NCI-H187 treated with DMSO at 0.1 percent for 48 hours (cell line): ENCODE measurements at places on chromosomes 7 and 10.
A peak's percentile ranks its signal among the peaks of the same experiment; 100 is the strongest.

DNA sequence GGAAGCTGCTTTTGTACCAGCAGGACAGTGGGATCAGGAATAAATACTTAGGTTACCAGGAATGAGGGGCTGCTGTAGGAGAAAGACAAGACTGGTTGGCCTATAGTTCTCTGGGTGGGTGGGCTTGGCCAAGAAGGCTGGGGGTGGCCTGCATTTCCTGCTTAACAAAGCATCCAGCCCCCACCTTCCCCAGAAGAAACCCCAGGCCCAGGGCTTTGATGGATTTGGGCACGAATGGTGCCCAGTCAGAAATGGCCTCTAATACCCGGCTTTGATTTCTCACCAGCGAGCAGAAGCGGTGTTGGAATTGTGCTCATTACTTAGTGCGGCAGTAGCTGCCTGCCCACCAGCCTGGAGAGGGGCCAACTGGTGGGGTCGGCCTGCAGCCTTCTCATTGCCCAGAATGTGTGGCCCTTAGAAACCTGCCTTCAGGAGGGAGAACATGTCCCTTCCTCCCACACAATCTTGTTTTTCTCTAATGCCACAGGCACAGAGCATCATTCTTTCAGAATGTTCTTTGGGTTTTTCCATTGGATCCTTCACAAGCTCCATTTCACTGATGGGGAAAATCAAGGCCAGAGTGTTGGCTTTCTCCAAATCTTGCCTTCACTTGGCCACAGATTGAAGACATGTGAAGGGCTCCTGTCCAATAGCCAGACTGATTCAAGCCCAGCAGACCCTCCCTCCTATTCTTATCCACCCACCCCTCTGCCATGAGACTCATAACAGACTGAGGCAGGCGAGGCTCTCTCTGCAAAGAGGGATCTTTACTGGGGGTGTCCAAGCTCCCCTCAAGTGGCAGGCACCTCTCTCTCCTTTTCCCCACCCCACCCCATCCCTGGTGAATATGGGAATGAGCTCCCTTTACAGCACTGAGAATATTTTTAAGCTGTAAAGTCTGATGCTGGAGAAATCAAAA is 2.5 kb downstream of the UNC5B start:
- DNase-seq = no peak

DNA sequence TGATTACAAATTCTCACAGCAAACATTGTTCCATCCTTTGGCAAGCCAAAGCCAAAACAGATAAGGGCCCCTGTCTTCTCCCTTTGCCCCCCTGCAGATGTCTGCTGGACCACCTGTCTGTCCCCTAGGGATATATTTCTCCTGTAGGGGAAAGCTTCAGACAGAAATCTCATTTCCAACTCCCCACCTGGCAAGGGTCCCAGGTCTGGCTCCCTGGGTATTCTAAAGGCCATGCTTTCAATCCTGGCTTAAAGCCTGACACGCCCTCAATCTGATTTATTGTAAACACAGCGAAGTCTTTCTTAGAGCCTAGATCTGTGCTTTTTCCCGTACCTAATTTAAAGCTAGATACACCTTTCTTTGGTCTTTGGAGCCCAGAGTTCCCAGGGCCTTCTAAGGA is 66.1 kb downstream of the KCNMA1 start:
- no peak for DNase-seq

- no peak for DNase-seq
These were observed 31.6 kb upstream of the ETV1 start for GRCh38 chr7:14021069-14021468.

GRCh38 chr7:151137076-151137675 is 30.3 kb downstream of the GBX1 start:
- no peak for DNase-seq

GRCh38 chr10:62442006-62442405 is 67.8 kb downstream of the ZNF365 start:
- no peak for DNase-seq

- no peak for DNase-seq
These were observed 2.9 kb downstream of the ECHS1 start for GRCh38 chr10:133370030-133370786.

- DNase-seq = no peak
These were observed 11.0 kb downstream of the GLCCI1 start for GRCh38 chr7:7979558-7979957.

DNA sequence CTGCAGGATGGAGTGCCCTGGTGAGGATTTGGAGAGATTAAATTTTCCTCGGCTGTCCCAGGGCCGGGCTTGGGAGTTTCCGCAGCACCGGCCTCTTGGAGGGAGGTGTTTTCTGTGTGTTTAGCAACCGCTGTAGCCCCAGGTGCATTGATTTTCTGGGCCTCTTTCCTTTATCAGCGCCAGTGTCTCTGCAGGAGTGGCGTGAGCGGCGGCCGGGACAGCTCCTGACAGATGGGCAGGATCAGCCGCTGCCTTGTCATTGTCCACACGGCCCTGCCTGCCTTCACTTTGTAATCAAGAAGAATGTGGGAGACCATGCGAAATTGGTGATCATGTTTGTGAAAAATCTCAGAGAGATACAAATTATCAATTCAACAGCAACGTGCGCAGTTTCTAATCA is 32.4 kb downstream of the NKX6-2 start:
- DNase-seq = no peak

DNA sequence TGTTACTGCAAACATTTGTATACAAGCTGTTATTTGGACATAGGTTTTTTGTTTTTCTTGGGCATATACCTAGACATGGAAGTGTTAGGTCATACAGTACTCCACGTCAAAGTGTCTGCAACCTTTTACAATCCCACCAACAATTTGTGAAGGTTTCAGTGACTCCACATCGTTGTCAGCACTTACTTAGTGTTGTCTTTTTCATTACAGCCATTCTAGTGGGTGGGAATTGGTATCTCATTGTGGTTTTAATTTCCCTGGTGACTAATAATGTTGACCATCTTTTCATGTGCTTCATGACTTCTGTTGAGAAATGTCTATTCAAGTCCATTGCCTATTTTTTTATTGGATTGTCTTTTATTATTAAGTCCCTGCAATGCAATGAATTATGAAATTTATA is 95.0 kb downstream of the UBE3C start:
- no peak for DNase-seq

DNA sequence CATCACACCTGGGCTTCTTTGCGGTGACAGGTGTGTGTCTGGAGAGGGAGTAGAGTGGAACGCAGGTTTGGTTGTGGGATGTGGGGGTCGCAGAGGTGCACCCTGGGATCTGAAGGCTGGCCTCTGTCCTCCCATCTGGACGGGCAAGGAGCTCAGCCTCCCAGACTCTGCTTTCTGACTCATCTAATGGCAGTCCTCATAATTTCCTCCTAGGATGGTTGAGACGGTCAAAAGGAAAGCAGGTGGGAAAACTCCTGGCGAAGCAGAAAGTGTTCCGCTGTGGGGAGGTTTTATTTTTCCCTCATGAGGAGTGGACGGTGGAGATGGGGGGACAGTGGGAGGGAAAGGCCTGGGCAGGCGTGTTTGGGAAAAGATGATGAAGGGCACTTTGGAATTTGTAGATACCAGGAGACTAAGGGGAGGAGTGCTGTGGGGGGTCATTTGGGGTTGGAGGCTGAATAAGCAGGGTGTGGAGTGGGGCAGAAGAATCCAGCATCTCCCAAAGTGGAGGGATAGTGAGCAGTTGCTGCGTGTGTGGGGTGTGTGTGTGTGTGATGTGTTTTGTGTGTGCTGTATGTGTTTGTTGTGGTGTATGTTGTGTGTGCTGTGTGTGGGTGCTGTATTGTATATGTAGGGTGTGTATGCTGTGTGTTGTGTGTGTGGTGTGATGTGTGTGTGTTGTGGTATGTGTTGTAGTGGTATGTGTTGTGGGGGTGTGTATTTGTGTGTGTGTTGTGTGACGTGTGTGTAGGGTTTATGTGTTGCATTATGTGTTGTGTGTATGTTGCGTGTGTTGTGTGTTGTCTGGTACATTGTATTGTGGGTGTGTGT is 97.2 kb upstream of the PODXL start:
- no peak for DNase-seq

- DNase-seq = no peak
These were observed 305.4 kb downstream of the CSTF2T start for GRCh38 chr10:51394039-51394438.

DNA sequence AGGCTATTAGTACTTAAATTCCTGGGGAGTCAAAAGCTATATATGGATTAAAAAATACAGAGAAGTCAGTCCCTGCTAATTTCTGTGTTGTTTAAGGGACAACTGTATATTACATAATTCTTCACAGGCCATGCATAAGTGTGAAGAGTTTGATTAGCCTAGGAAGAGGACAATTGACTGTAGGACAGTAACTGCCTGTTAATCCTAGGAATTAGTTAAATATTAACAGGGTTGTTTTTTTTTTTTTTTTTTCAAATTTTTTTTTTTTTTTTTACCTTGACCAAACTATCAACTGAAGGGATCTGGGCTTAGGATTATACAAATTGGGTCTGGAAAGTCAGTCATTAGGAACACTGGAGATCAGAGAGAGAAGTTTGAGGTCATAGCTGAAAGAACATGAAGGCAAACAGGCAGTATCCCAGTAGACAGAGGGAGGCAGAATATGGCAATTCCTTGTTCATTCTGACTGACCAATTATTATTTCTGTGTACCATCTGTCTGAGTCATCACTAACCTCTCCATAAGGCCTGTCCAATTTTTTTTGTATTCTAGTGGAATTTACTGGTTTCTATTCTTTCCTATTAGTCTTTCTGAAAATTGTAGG is 1139.2 kb downstream of the SORCS1 start:
- no peak for DNase-seq

- DNase-seq = no peak
These were observed 794 bp downstream of the PCGF6 start for GRCh38 chr10:103350175-103350516.

GRCh38 chr10:43408331-43408709 is 666 bp downstream of the HNRNPF start:
- DNase-seq = no peak

DNA sequence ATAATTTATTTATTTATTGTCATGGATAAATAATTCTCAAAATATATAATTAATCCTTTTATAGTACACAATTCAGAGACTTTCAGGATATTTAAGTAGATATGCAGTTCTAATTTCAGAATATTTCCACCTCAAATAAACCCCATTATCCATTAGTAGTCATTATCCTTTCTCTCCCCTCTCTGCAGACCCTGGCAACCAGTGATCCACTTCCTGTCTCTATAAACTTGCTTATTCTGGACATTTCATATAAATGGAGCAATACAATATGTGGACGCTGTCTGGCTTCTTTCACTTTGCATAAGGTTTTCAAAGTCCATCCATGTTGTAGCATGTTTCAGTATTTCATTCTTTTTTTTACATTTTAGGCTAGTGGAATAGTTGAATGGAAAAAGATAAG is 230.2 kb downstream of the FZD1 start:
- no peak for DNase-seq

- DNase-seq = no peak
These were observed 2.1 kb upstream of the COX19 start for GRCh38 chr7:977326-978048.

- no peak for DNase-seq
These were observed 46.2 kb downstream of the LAMB4 start for GRCh38 chr7:108083980-108084379.

DNA sequence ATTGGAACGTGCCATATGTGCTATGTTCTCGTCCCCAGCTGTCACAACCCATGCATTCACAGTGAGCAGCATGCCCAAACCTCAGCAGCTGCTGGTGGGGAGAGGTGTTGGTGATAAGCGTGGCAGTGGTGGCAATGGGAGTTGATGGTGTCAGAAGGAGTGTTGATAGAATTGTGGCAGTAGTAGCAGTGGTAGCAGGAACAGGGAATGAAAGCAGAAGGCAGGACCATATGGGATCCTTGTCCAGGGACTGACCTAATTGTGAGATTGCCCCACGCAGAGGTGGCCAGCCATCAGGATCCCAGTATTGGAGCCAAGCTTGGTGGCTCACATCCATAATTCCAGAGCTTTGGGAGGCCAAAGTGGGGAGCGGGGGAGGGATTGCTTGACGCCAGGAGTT is 276.3 kb downstream of the GALNT17 start:
- DNase-seq = no peak

DNA sequence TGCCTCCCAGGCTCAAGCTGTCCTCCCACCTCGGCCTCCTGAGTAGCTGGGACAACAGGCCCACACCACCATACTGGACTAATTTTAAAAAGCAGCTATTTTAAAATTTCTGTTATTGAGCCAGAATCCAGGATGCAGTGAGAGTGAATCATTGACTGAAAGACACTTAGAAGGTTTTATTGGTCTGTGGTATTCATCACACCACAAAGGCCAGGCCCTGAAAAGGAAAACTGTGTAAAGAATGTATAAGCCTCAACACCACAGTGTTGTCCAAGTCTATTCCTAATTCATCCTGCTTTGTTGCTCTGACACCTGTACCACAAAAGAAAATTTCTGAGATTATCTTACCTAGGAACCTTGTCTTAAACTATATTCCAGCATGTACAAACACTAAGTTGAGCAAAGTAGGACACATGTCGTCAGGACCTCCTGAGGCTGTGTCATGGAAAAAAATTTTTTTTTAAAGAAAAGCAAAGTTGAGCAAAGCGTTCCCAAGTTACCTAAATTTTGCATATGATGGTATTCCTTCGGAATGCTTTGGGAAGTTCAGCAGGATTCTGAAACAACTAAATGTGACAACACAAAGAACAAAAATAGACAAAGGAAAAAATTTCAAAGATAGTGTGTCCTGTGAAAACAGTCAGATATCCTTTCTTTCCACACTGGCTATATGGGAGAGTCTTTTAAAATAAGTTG is 129.6 kb upstream of the MKLN1 start:
- no peak for DNase-seq

GRCh38 chr10:102132563-102133372 is at the start of gene PPRC1:
TSS of gene PPRC1 (plus strand) at chr10:102133040. CDS start at chr10:102133069, 29 bp downstream.
- DNase-seq = peak; percentile 89

- DNase-seq = no peak
These were observed 80.3 kb downstream of the HDAC9 start for GRCh38 chr7:18575622-18576572.

- no peak for DNase-seq
These were observed 150.1 kb upstream of the SHH start for GRCh38 chr7:155962191-155962967.

DNA sequence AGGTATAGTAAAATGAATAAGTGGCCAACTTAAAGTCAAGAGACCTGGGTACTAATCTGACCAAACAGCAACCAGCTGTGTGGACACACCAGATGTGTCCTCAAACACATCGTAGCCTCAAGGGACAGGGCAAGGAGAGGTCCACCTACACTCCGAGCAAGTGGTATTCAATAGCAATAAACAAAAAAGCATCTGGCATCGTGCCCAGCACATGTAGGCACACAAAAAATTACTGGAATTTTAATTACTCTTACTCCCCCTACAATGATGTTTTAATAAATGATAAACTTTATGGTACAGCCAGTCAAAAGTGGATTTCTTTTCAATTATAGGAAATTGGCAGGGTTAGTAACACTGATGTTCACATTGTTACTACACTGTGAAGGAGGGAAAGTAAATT is 3.5 kb upstream of the RGS10 start:
- no peak for DNase-seq

- no peak for DNase-seq
These were observed 138.3 kb downstream of the DNAJB6 start for GRCh38 chr7:157475095-157475494.

- no peak for DNase-seq
These were observed 8.6 kb upstream of the UPF2 start for GRCh38 chr10:12051241-12051640.
